ENCODE measurements at places on chromosomes 6 and 20.

GRCh38 chr20:15362849-15363248 is 1025.4 kb upstream of the FLRT3 start:
- no peak for DNase-seq

GRCh38 chr6:53815381-53816119 is 20.7 kb downstream of the LRRC1 start:
- no peak for DNase-seq

DNA sequence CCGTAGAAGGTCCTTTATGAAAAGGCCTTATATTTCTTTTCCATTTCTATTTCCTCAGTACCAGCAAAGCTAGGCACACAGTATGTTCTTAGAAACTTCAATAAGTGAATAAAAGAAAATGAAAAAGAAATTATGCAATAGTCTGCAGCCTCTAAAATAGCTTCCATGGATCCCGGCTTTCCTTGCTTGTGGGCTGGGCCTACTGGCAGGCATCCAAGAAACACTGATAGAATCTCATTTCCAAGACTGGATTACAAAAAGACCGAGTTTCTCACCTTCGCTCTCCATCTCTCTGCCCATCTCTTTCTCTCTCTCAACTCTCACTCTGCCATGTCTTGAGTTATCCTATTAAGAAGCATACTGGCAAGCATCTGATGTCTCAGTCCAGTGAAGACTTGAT is 187.5 kb upstream of the FKBP1C start:
- no peak for DNase-seq

GRCh38 chr20:13878566-13878965 is 93.7 kb downstream of the NDUFAF5 start:
- no peak for DNase-seq

GRCh38 chr6:161389756-161390155 is 115.9 kb upstream of the AGPAT4 start:
- no peak for DNase-seq

- DNase-seq: no peak
Observed at GRCh38 chr6:101232961-101233360, 160.5 kb upstream of the GRIK2 start.

DNA sequence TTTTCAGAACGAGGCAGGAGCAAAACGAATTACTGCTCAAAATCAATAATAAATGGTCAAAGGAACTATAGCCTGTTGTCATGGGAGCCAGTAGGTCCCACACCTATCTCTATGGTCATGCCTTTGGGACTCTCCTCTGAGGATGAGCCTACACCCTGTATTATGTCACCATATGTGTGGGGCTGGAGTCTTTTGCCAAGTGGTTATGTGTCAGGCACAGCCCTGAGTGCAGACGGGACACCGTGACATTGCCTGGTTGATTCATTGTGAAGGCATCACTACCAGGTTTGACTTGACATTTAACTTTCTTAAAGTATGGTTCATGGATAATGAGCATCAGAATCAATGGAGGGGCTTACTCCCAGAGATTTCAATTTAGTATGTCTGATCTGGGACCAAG is 23.6 kb downstream of the BMP6 start:
- DNase-seq: no peak

DNA sequence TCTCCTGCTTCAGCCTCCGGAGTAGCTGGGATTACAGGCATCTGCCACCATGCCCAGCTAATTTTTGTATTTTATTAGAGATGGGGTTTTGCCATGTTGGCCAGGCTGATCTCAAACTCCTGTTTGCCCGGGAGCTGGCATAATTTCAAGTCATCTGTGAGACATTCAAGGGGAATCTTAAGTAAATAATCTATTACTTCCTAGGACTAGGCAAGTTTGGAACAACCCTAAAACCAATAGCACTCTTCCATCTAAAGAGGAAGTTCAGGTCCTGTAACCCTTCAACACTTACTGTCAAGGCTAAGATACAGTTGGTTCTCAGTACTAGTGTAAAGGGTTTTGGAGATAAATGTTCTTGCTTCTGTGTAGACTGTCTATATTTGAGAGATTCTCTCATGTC is 267.8 kb upstream of the IRAK1BP1 start:
- no peak for DNase-seq

GRCh38 chr6:39193201-39193791 is 36.0 kb downstream of the KCNK5 start:
- DNase-seq: no peak

- no peak for DNase-seq
Observed at GRCh38 chr6:170522565-170523183, 30.4 kb downstream of the PSMB1 start.

GRCh38 chr20:59518881-59519706 is 85.2 kb upstream of the PHACTR3 start:
- DNase-seq: no peak

DNA sequence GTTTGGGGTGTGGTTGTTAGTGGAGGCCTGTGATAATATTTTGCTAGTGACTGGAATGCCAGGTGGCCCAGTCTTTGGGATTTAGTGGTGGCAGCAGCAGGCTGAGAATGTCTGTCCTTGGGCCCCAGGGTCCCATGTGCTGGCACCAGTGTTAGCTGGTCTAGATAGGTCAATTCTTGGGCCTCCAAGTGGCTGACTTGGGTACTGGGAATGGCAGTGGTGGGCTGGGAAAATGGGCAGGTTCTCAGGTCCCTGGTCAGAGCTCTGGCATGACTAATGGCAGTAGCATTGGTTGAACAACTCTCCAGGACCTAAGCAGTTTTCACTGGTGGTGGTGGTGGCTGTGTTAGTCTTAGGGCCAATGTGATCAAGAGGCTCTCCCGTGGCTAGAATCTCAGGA is 50.3 kb downstream of the OLIG3 start:
- no peak for DNase-seq

GRCh38 chr6:2529211-2529719 is 221.5 kb downstream of the MYLK4 start:
- no peak for DNase-seq

- no peak for DNase-seq
Observed at GRCh38 chr6:22717915-22718314, 148.5 kb downstream of the HDGFL1 start.

DNA sequence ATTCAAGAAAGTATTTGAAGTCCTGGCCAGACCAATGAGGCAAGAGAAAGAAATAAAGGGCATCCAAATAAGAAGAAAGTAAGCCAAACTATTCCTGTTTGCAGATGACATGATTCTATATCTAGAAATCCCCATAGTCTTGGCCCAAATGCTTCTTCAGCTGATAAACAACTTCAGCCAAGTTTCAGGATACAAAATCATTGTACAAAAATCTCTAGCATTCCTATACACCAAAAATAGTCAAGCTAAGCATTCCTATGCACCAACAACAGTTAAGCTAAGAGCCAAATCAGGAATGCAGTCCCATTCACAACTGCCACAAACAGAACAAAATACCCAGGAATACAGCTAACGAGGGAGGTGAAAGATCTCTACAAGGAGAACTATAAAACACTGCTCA is 60.1 kb upstream of the PHIP start:
- no peak for DNase-seq

GRCh38 chr6:168778201-168778600 is 337.2 kb downstream of the SMOC2 start:
- no peak for DNase-seq

DNA sequence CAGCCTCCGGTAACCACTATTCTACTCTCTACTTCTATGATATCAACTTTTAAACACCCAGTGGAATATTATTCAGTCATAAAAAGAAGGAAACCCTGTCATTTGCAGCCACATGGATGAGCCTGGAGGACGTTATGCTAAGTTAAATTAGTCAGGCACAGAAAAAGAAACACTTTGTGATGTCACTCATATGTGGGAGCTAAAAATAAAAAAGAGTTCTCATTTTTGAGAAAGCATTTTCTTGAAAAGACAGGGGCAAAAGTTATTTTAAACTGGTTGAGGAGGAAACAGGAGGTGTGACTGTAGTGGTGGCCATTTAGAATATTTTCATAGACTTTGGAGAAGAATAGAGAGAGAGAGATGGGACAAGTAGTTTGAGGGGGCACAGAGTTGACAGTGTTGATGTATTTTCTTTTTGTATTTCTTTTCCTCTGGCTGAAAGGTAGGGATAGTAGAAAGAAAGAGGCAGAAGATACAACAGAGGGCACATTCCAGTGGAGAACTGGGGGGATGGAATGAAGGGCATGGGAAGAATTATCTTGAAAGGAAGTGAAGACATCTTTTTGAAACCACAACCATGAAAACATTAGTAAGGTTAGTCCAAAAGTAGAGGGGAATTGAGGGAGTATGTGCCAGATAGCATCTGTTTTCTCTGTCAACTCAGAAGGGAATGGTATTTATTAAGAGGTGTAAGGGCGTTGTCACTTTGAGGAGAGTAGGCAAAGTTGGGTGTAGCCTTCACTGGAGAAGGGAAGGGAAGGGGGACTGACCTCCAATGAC is 181.3 kb upstream of the GMDS start:
- no peak for DNase-seq

- DNase-seq: no peak
Observed at GRCh38 chr6:56996401-56996800, 41.5 kb downstream of the BEND6 start.

DNA sequence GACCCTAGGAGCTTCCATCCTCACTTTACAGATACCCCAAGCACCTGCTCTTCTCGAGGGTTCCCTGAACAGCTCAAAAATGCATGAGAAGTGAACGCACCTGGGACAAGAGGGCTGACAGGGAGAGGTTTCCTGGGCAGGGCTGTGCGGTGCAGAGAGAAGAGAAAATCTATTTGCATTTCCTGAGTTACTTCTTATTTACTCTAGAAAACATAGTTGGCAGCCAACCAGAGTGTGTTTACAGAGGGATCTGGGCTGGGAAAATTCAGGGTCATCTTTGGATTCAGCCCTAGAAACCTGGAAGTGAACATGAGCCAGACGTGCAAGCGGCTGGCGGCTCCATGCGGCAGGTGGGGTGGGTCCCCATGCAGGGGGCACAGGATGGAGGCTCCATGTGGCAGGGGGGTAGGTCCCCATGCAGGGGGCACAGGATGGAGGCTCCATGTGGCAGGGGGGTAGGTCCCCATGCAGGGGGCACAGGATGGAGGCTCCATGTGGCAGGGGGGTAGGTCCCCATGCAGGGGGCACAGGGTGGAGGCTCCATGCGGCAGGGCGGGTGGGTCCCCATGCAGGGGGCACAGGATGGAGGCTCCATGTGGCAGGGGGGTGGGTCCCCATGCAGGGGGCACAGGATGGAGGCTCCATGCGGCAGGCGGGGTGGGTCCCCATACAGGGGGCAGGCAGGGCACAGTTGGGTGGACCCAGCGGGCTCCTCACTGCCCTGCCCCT is 342.0 kb downstream of the TAF4 start:
- no peak for DNase-seq

DNA sequence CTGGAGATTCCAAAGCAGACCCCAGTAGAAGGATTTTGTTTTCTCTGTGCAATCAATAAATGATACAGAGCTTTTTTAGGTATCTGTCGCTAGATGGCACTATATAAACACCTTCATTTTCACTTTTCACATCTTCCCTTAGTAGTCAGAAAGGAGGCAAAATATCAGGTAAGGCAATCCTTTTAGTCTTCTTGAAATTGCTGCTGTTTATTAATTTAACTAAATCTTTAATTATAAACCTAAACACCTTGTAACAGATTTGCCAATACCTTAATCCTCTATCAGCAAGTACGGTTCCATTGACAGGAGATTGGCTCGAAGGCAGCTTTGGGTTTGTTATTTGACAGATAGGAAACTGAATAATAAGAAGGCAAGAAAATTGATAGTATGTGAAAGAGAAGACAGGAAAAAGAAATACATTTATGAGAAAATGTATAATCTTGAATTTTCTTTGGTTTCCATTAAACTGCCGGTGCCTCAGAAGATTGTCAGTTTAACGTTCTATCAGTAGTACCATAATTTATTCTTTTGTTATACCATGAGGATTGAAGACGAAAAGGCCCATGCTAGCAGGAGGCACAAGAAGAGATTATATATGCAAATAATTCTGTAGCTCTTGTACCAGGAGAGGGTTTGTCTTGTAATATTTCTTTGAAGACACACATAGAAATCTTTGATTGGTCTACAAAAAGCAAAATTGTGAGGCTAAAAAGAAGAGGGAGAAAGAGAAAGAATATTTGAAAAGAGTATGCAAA is 23.5 kb upstream of the IBTK start:
- no peak for DNase-seq

GRCh38 chr6:170289180-170289931 is 1.5 kb downstream of the DLL1 start:
- DNase-seq: no peak

- no peak for DNase-seq
Observed at GRCh38 chr20:47400685-47401084, 44.2 kb upstream of the ZMYND8 start.

- no peak for DNase-seq
Observed at GRCh38 chr6:136184738-136185137, 65.4 kb downstream of the MTFR2 start.
